ENCODE measurements at places on chromosomes 5 and 9. TPM values are rescaled to one million over a fixed set of nuclear protein-coding genes. Genes with fewer than 3 reads are reported as not detected.

GRCh38 chr5:99674101-99674500 is 745.3 kb upstream of the CHD1 start:
- no peak for DNase-seq

GRCh38 chr9:93387791-93388190 is 63.7 kb upstream of the FAM120A start:
- DNase-seq, result no peak

The ADGRV1 gene
- 5.7 TPM for total RNA-seq

GRCh38 chr9:135134268-135135022 is 47.0 kb downstream of the OLFM1 start:
- no peak for DNase-seq

DNA sequence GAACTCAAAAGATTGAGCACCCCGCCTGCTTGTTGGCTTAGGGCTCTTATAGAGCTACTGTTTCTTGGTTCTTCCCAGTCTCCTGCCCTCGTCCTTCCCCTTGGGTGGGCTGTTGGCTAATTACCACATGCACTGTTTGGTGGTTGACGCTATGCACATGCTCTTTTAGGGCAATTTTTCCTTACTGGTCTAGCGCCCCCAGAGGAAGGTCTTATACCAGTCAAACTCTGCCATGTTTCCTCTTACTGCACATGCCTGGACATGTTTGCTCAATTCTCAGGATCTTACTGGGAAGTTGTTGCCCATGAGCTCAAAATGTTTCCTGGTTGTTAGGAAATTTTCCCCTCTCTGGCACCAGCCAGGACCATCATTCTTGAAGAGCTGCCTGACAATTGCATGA is 101.9 kb downstream of the SLC28A3 start:
- DNase-seq, result no peak

The AFAP1L1 gene
- 0.60 TPM for total RNA-seq

The PRDM9 gene
- total RNA-seq, result not detected

DNA sequence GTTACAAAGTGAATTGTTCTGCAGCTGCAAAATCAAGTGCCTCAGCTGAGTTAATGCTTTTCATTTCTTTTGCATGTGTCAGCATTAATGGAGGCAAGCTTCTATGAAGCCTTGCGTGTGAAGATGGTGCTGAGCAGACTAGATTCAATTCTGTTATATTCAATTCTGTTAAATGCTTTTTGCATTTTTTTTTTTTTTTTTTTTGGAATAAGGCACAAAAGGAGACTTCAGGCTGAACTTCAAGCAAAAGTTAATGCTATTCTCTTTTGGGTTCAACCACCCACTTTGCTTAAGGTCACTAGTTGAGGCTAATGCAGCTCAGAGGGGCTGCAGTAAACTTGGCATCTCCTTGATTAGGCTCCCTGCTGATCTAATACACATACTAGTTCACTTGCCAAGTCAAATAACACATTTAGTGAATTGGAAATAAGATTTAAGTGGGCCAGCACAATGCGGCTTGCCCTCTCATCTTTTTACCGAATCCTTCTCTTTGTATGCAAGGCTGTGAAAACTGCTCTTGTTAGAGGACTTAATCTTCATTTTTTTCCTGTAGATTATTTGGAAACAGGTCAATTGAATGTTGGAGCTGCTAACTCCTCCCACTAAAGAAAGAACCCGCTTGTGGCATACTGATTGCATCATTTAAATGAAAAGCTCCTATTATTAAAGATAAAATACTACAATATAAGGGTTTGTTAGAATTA is 1020.2 kb downstream of the NR2F1-AS1 start:
- DNase-seq, result no peak

The FAM151B gene
- 1.1 TPM for total RNA-seq

Data from pancreas (tissue), 10 donors.